CD4-positive, alpha-beta T cell treated with Interleukin-1 beta for 1 hour (primary cell): ENCODE measurements at places on chromosomes 6 and 20.

DNA sequence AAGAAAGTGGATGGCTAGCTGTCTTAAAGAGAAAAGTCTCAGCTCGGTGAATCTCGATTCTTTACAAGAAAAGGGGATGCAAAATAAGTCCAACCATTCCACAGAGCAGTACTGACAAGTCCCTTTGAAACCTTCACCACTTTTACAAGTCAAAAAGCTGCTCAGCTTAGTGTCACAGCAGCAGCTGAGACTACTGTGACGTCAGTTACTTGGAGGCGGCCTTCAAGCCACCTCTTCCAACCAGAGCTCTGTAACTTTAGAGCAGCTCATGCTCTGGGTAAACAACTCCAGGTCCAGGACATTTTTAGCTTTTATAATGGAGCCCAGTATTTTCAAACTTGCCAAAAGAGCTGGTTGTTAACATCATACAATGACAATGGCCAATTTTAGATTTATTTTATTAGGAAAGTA, at the start of gene KIAA0408:
Gene KIAA0408, minus strand, starts transcription at position 159 of the 411 bp plus-strand sequence. CDS start 5,408 bp downstream, outside the sequence.
- no peak for DNase-seq

- no peak for DNase-seq
Observed at GRCh38 chr6:167512696-167513375, 187.9 kb downstream of the TTLL2 start.

GRCh38 chr20:7585126-7585679, 355.1 kb downstream of the HAO1 start:
- DNase-seq = no peak

DNA sequence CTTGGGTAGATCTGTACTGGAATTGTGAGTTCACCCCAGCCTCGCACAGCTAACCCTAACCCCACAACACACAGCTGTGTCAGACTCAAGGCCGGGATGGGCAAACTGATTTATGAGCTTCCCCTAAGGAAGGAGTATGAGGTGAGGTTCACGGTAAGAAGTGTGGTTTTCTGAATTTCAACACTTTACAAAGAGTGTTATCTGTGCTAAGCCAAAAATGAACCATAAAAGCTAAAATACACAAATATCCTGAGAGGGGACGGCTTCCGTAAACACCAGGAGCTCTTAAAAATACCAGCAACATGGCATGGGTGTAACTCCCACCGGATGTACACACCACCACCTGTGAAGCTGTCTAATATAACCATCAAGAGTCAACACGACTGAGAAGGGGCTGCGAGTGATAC, 101.2 kb downstream of the ATP9A start:
- DNase-seq = no peak

- no peak for DNase-seq
Observed at GRCh38 chr6:105428342-105428957, 25.6 kb upstream of the PREP start.

DNA sequence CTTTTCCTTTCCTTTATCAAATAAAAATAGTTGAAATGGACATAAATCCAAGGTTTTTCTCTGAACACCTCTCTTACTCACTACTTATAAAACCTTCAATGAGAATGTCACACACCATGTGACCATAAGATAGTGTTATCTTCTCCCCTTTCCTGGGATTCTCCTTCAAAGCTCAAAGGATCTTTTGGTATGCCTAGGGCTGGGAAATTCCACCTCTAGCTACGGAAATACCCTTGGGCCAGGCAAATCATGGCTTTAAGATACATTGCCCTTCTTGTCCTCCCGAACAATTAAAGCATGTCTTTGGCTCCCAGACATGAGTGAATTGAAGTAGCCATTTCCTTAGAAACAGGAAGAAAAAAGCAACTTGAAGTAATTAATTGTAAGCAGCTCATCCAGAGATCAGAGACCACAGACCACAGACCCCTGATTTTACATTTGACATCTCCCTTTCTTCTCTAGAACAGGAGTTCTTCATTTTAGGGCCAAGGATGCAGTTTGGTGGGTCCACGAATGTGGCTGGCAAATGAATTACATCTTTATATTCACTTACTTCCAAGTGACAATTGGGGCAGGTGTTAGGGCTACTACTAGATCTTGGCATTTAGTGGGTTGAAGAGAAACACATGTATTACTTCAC, 4.1 kb downstream of the PLCB4 start:
- DNase-seq = no peak

DNA sequence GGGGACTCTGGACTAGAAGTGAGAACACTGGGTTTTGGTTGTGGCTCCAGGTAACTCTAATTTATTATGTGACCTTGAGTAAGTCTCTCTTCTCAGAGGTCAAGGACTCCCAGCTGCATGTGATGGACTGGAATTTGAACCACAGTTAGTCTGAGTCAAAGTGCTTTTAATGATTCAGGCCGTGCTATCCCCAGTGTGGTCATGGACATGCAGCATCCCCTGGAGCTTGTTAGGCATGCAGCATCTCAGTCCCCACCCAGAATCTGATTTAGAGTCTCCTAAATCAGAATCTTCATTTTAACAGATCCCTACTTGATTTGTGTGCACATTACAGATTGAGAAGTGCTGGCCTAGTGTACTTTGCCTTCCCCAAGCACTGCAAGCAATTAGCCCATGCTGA, 74.2 kb downstream of the TOX2 start:
- no peak for DNase-seq

GRCh38 chr6:136726837-136727557, 65.3 kb downstream of the MAP3K5 start:
- no peak for DNase-seq

GRCh38 chr6:48765352-48765961, 654.5 kb upstream of the PTCHD4 start:
- DNase-seq = no peak

DNA sequence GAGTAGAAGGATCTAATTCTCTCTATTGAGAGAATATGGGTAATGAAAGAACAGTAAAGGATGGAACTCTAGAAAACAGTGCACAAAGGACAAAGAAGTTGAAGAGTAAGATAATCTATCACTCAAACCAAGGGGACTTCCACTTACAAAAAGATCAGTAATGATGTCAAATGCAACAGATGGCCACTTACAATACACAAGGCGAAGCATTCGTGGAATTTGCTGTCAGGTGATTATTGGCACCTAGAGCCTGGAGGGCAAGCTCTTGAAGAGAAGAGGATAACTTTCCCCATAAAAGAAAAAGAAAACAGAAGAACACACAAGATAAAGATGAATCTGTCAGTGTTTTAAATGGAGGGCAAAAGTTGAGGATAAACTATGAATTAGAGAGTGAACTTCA, 256.0 kb upstream of the TCF21 start:
- no peak for DNase-seq

DNA sequence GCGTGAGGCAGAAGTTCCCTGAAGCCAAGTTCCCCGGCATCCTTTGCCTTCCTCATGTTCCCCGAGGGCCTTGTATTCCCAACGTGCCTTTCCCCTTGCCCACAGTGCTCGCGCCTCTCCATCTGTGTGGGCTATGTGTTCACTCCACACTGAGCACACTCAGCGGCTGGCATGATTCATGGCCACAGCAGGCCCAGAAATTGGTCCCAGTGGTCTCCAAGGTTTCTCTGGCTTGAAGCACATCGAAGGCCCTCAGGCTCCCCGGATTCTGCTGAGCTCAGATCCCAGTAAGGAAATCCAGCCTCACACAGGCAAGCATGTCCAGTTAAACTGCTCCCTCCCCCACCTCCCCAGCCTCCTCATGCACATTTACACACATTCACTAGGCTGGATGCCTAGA, 123.6 kb downstream of the ISM1 start:
- DNase-seq = no peak

DNA sequence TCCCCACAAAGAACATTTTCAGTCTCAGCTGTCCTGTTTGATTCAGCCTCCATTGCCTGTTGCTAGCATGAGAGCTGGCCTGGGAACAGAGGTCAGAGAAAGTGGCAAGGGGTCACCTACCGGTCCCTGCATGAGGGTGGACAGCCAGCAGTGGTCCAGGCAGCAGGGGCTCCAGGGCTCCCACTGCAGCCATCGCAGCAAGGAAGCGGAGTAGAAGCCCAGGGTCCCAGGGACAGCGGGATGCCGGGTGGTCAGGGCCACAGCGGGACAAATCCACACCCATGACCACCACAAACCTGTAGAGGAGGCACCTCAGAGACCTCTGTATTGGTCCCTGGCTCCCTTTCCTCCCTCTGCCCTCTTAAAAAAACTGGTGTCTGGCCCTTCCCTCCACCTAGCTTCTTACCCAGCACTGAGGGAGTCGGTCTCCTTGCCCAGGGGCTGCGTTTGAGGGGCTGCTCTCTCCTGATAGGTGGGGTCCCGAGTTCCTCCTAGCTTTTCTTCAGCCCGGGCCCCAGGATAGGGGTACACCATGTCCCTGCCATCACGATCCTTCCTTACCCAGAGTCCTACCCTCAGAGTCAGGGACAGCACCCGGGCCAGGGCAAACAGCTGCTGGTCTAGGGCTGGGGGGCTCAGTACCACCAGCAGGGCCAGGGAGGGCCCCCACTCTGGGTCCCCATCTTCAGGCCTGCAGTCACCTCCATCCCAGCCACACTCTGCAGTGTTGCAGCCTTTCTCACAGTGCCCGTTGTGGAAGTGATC, 8.4 kb upstream of the GPSM3 start:
- DNase-seq = no peak

DNA sequence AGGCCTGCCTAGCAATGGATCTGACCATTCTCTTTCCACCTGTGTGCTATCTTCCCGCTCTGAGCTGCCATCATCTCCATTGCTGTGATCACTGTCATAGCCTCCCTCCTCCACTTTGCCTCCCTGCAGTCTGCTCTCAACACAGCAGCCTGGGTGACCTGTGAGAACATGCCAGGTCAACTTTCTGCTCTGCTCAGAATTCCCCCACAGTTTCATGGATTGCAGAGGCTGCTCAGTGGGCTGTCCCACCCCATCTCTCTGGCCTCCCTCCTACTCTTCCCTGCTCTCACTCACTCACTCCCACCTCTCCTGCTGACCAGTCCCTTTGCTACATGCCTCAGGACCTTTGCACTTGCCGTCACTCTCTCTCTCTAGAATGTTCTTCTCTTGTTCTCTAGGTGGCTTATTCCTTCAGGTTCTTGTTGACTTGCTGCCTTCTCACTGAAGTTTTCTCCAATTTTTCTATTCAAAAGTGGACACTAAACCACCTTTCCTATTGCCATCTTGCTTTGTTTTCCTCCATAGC, 159.9 kb downstream of the CD83 start:
- no peak for DNase-seq

- peak; percentile 56 for DNase-seq
Observed at GRCh38 chr20:41047975-41048305, 19.3 kb downstream of the TOP1 start.

GRCh38 chr6:68634726-68635411, at the start of gene ADGRB3:
Gene ADGRB3 (plus strand): TSS chr6:68635282. CDS start chr6:68638676, 3,394 bp downstream.
- peak; percentile 39 for DNase-seq

- DNase-seq = no peak
Observed at GRCh38 chr6:165749163-165749562, 86.1 kb upstream of the PDE10A start.

DNA sequence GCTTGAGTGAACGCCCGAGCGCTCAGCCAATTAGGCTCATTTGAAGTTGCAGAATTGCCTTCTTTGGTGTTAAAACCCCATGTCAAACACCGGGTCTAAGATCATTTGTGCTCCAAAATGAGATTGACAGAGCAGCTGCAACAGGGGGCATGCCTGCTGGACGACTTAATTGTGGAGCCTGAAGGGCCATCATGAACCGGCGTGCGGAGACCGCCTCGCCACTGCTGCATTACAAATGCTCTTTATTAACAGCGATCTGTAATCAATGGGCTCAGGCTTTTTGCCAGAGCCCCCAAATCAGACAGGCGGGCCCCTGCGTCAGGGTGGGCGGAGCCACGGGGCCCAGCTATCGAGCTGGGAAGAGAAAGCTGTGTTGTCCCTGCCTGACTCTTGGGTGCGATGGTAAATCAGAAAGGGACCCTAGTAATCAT, 183.2 kb downstream of the SIM1 start:
- DNase-seq = no peak

DNA sequence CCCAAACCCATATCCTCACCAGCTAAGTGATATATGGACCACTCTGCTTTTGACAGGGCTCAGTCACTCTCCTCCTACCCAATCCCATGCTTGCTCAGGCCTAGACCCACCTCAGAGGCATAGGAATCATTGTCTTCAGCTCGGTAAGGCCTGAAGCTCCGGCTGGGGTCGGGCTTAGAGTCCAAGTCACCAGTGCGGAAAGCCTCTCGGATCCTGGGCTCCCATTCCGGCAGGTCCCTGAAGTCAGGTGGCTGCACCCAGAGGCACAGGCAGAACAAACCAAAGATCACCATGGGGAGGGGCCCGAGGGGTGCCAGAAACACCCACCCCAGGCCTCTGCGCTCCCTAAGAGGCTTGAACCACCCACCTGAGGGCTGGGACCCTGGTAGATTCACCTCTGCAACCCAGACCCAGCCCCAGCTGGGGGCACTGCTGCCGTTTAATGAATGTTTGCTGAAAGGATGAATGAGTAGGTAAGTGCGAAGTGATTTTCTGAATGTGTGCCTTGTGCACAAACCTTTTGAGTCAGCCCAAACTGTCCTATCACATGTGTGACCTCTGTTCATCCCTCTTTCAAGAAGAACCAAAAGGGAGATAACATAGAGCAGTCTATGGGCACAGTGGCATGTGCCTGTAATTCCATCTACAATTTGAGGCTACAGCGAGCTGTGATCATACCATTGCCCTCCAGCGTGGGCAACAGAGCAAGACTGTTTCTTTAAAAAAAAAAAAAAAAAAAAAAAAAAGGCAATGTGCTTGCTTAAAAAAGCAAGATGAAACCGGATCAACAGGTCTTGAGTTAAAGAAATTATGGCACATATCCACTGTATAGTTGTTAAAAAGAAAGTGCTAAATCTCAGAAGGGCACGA, 39.3 kb upstream of the DSN1 start:
- no peak for DNase-seq

- DNase-seq = no peak
Observed at GRCh38 chr6:52543262-52543661, 33.6 kb downstream of the TRAM2 start.

DNA sequence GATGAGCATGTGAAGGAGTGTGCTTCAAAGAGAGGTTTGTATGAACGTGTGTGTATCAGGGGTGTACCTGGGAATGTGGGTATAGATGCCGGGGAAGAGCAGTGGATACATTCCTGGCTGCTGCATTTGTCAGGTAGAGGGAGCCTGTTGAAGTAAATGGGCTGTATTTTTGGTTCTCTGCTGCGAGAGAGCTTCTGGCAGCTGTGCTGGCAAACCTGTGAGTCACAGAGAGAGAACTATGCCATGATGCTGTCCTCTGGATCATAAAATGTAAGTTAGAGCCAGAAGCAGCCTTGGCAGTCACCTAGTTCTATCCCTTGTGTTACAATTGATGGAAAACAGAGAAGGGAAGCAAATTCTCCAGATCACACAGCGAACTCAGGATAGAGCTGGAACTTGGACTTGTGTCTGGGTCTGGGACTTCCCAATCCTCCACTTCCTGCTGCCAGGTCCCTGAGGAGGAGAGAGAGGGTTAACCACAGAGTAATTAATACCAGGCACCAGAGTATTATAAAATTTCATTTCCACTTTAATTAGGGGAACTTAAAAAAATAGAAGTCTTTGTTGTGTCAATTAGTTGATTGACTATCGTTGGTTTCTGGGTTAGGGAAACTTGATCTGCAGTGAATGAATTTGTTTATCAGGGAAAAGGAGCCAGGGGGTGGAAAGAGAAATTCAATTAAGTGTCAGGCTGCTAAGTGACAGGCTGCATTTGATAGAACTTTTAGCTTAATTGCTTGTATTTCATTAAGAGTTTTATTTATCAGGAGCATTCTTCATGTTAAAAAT, 41.1 kb upstream of the GTSF1L start:
- no peak for DNase-seq
